ENCODE measurements at places on chromosomes 12 and 14.

- DNase-seq: no peak
Measured at GRCh38 chr14:55152052-55152753, 23.2 kb downstream of the LGALS3 start.

GRCh38 chr14:36493761-36494160 is 26.3 kb downstream of the NKX2-1 start:
- no peak for DNase-seq

DNA sequence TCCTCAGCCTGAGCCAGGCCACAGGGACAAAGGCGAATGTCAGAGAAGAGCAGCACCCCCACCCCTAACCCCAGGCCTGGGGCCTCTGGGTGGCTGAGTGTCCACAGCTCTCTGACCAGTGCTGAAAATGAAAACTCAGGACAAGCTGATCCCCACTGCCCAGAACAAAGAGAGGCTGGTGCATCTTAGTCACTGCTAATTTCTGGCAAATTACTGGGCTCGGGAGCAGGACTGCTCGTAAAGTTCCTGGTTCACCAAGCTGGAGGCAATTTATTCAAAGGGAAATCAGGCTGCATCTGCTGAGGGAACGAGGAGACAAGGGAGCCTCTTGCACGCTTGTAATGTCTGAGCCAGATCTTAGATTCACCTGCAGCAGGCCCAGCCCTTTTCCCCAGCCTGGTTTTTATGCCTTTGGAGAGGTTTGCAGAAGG is 43.2 kb downstream of the CALM1 start:
- DNase-seq: no peak

DNA sequence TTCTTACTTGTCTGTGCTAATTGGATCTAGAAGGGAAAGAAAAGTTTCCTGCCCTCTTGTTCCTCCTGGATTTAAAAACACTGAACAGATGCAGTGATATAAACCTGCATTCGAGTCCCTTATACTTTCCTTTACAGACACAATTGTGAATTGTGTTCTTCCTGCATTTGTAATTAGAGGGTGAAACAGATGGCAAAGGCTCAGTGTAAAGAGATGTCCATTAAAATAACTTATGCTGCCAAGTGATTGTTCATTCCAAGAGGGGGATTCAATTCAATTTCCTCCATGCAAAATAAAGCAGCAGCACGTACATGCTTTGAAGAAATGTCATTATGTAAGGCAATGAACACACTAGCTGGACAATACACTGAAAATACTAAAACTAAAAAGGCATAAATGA is 248.3 kb upstream of the LRIG3 start:
- no peak for DNase-seq
